ENCODE measurements at places on chromosomes 4 and X.

DNA sequence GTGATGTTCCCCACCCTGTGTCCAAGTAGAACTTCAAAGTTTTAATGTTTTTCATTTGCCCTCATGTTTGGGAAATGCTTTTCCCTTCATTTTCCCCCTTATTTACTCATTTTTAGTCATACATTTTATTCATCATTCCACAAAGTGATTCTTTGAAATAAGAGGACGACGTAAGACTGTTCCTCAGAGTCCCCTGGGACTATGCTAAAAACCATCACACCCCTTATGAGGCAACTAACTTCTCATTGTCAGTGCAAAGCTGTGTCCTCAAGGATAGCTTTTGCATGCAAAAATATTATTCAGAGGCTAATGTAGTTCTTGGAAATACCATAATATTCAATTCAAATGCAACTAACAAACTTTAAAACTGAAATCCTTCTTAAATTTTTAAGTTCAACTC, 14.8 kb upstream of the ADGRG2 start:
- DNase-seq: no peak

GRCh38 chr4:128868758-128869157, 59.3 kb downstream of the JADE1 start:
- no peak for DNase-seq

DNA sequence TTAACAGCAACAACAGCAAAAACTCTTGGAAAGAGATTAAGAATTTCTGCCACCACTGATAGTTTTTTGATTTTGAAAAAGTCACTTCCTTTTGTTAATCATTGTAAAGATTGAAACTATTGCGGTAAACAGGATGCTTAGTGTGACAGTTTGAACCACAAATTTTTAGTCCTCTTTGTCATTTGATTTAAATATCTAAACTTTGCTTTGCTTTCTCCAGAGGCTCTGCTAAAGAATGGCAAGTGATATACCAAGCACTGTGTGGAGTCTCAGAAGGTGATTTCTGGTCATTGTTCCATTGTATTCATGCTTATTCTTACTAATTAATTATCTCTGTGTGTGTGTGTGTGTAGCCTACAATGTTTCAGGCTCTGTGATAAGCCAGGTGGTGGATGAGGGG, 155.6 kb downstream of the BMPR1B start:
- DNase-seq: no peak

DNA sequence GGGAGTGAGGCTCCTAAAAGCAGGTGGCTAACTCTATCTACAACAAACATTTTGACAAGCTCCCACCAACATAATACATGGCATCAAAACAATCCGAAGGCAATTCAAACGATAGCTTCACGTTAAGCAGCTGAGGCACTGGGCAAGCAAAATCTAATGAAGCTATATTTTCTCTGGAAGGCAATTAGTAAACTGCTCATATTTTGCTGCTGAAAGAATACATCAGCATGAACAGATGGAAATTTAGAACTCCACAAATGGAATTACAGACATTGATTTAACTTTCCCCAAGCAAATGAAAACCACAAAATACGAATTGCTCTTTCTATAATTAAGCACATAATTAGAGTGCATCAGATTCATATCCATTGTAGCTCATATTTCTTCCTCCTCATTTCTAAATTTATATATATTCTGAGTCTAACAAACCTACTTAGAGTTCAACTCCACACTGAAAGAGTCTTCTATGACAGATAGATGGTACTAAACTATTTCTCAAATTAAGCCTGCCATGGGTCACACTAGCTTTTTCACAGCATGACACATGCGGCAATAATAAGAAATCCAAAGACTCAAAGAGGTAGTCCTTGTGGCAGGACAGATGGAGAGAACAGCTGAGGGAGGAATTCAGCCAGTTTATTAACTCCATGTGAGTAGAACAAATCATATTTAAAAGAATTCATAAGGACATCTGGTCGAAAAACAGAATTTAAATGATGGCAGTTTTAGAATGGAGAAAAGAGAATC, 305.4 kb downstream of the MAPK10 start:
- DNase-seq: no peak

DNA sequence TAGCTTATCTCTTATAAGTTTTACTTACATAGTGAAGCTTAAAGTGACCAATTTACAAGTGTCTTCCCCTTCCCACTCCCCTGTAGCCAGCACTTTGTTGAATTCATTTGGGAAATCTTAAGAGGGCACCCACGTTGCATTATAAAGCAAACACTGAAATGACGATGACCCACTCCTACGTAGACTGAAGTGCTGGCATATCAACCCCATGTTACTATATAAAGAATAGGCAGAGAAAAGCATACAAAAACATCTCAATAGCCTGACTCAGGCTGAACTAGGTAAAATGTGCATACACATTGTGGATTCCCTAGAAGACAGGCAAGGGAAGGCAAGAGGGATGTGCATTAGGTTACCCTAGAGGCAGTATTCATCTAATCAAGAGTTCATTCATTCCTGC, 313.4 kb downstream of the TENM3 start:
- no peak for DNase-seq

GRCh38 chr4:183738961-183739360, 79.9 kb downstream of the TRAPPC11 start:
- no peak for DNase-seq

GRCh38 chrX:131675596-131676194, 131.8 kb downstream of the OR13H1 start:
- DNase-seq: no peak

GRCh38 chr4:128820671-128821070, 11.2 kb downstream of the JADE1 start:
- DNase-seq: no peak

DNA sequence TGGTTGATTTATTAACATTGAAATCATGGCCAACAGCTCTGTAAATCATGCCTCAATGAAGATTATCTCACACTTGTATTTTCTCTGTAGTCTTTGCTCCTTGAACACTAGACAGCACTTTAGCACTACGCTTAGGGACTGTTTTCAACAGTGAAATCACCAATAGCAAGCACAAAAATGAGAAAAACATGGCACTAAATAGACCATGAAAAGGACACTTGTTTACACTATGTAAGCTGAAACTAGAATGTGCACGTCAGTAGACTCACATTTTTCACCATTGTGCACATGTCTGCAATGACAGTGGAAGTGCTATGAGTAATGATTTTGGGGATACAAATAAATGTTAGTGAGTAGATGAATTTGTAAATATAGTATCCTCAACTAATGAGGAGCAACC, 3.1 kb downstream of the BMP2K start:
- no peak for DNase-seq

DNA sequence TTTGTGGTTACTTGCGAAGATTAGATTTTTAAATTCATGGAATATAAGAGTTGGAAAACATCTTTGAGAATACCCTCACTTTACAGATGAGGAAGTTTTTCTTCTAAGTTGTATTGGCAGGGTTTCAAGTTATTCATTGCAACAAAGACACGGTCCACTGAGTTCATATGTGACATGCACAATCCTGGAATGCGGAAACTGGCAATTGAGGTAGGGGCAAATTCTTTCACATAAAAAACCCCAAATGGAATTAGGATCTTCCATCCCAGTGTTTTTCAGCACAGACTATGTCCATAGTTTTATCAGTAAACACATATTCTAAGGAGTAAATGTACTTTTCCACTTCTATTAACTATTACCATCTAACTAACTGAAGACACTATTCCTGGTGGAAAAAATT, 81.8 kb upstream of the NAP1L5 start:
- no peak for DNase-seq

- DNase-seq: no peak
Measured at GRCh38 chr4:186710521-186711119, 13.0 kb downstream of the FAT1 start.

GRCh38 chr4:123889507-123889906, 492.9 kb downstream of the SPRY1 start:
- DNase-seq: no peak

GRCh38 chr4:141458501-141458900, 177.9 kb upstream of the IL15 start:
- DNase-seq: no peak

- DNase-seq: no peak
Measured at GRCh38 chrX:39875834-39876628, 221.7 kb downstream of the BCOR start.

DNA sequence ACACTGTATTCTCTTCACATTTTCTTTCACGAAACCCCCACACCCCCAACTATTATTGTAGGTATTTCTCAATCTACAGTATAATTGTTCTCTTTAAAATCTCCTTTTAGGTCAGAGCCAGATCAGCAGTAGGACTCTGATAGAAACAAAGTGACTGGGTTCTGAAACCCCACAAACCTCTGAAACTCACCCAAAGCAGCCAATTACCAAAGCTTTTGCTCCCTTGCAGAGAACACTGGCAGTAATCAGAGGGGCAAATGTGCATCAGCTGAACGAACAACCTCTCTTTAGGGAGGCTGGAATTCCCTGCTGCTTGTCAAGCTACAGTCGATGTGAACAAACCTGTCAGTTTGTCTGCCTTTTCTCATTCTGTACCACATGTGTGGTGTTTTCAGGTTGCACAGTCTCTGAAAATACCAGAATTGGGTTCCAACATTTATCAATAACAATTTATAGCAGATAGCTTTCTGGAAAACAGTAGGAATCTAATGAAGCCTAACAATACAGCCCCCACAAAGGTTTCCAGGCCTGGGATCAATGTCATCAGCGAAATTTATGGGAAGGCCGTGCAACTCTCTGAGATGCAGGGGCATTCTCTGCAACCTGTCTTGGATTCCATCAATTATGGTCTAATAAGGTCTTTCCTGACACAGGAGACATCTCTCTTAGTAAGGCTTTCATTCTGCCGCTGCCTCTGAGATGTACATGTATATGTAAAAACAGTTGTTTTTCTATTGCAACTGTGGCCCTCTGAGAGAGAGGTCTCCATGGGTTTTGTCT, 395.9 kb downstream of the GPAT3 start:
- no peak for DNase-seq

DNA sequence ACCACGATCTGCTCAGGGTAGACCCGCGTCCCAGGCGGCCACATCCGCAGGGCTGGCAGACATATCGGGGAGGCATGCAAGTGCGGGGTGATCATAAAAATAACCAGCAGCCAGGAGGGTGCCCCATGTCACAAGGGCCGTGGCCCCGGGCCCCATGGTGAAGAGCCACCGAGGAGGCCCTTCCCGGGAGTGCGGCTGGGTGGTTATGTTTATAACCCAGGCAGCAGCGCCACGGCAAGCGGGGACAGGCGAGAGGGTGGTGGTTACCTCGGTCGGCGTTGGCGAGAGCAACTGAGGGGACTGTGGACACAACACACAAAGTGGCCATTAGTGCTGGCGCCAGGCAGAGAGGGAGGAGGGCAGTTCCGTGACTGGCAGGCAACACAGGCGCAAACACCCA, 92.7 kb upstream of the AFAP1 start:
- no peak for DNase-seq

- DNase-seq: no peak
Measured at GRCh38 chr4:86967798-86968197, 33.0 kb downstream of the AFF1 start.

GRCh38 chr4:88045021-88045420, 37.6 kb downstream of the PKD2 start:
- DNase-seq: no peak

- DNase-seq: no peak
Measured at GRCh38 chrX:6159468-6159867, 69.2 kb downstream of the NLGN4X start.

- DNase-seq: no peak
Measured at GRCh38 chr4:155616117-155616516, 50.5 kb upstream of the GUCY1A1 start.

GRCh38 chr4:3346146-3346545, 53.3 kb downstream of the RGS12 start:
- no peak for DNase-seq

GRCh38 chrX:28010875-28011274, 29.6 kb upstream of the DCAF8L1 start:
- DNase-seq: no peak

DNA sequence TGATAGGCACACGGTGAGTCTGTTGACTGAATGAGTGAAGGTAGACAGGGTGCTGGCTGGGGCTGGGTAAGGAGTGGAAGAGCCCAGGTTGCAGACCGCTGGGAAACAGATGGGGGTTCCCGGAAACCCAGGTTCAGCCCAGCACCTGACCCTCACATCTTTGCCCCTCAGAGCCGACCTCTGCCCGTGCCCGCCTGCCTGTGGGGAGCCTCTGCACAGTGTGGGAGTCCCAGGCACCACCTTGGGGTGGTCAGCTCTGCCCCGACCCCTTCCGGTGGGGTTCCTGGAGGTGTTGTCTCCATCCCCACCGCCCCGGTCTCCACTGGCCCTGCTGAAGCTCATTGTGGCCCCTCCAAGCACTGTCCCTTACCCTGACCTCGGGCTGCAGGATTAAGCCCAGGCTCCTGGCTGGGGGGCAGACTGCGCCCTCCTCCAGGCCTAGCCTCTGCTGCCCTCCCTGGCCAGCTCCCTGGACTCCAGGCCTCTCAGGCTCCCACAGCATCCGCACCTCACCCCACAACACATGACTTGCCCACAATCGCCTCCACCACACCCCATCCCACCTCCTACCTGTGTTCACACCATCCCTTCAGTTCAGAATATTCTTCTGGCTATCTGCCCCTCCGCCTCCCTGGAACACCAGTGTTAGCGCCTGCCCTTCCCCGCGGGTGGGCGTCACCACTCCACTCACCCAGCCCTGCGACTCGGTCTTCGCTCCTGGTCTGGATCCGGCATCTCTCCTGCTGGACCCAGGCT, 21.4 kb downstream of the HMX1 start:
- DNase-seq: no peak

- no peak for DNase-seq
Measured at GRCh38 chrX:23745786-23746185, 2.7 kb upstream of the ACOT9 start.

DNA sequence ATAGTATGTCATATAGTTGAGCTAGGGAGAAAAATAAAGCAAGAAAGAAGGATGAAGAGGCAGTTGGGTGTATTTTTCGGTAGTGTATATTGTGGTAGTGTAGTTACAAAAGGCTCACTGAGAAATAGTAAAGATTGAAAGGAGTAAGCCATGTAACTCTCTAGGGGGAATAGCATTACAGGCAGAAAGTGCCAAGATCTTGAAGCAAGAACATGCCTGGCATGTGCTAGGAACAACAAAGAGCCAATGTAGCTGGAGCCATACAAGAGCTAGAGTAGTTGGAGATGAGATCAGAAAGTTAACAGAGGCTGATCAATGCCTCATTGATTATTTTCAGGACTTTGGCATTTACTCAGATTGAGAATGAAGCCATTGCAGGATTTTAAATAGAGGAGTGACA, 3.0 kb downstream of the ABCE1 start:
- DNase-seq: no peak

- no peak for DNase-seq
Measured at GRCh38 chrX:39889704-39890103, 208.1 kb downstream of the BCOR start.

GRCh38 chr4:78565971-78566372, 14.4 kb downstream of the ANXA3 start:
- no peak for DNase-seq

- DNase-seq: no peak
Measured at GRCh38 chr4:140937866-140938265, 181.7 kb upstream of the TBC1D9 start.

Measured in activated CD4-positive, alpha-beta T cell treated with anti-CD3 and anti-CD28 coated beads for 4 hours (primary cell).